Activated CD4-positive, alpha-beta T cell treated with anti-CD3 and anti-CD28 coated beads, Interleukin-2, amount 10 ng/mL, durations not matched to agents 24 days and 14 days (primary cell): ENCODE measurements at places on chromosomes 4 and X. TPM values are rescaled to one million over a fixed set of nuclear protein-coding genes. Genes with fewer than 3 reads are reported as not detected.
A peak's percentile ranks its signal among the peaks of the same experiment; 100 is the strongest.

- no peak for DNase-seq
Observed at GRCh38 chr4:113445286-113445685, 316.3 kb downstream of the CAMK2D start.

DNA sequence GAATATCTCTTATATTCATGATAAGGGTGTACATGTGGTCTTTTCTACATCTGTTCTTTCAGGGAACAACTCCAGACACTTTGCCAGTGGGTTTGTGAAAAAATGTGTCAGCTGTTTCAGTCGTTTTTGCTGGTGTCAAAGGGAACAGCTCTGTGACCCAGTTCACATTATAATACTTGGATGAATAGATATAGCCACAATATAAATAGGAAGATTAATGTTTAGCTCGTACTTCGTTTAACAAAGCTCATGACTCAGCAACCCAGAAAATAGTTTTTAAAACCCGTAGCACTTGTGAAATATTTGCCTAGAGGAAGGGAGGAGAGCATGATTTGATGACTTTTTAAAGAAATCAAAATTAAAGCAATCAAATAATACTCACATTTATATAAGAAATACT, 7.9 kb downstream of the LIAS start:
- no peak for DNase-seq

DNA sequence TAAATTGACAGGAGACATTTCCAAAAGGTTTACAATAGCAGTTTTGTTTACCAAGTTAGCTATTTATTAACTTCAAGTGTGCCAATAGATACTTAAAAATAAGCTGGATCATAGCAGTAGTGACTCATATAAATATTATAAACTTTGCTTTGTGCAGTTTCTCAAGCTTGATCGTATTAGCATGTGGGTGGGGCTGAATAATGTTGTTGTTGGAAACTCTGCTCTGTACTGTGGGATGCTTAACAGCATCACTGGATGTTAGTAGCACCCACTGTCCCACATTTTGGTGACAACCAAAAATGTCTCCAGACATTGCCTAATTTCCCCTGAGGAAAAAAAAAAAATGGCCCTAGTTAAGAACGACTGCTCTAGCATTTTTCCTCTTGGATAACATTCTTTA, 855.2 kb upstream of the ADGRL3 start:
- no peak for DNase-seq

GRCh38 chr4:102792361-102792936, 31.7 kb upstream of the MANBA start:
- DNase-seq = peak; percentile 52

GRCh38 chr4:113844369-113844768, 82.8 kb upstream of the CAMK2D start:
- DNase-seq = no peak

- DNase-seq = no peak
Observed at GRCh38 chrX:5051831-5052491, 1176.7 kb downstream of the NLGN4X start.

DNA sequence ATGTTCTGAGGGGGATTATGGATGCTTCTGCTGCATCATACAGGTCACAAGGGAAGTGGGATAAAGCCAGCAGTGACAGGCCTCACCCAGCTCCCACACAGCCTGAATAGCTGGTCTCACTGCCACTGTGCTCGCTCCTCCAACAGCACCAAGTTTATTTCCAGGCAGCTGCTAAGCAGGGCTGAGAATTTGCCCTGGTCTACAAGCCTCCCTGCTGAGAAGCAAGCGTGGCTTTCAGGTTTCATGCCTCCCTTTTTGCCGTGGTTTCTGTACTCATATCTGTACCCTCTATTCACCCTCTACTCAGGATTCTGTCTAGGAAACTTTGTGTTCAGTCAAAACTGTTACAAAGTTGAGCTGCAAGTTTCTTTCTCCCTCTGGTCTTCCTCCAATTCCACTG, 78.6 kb downstream of the MAGEC1 start:
- DNase-seq = no peak

- DNase-seq = no peak
Observed at GRCh38 chrX:154098551-154098950, 1.0 kb upstream of the MECP2 start.

GRCh38 chr4:159540501-159540900, 437.6 kb downstream of the RAPGEF2 start:
- DNase-seq = no peak

DNA sequence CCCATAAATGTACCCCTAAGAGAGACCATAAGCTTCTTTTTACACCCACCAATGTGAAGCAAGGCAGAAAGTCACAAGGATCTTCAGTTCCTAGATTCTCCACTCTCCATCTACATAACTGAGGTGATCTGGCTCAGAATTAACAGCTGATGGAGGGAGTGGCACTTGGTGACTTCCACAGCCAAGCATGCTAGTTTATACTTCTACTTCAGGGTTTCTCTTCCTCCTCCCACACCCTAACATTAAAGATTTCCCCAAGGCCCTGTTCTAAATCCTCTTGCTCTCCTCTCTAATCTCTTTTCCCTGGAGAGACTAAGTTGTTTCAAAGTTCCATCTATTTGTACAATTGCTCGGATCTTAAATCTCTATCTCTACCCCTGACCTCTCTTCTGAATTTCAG, 81.1 kb downstream of the MBNL3 start:
- DNase-seq = no peak

ARHGAP24 gene
- not detected in 2 replicates for total RNA-seq

NMU gene
- not detected in 2 replicates for total RNA-seq
